H1 (cell line): ENCODE measurements at places on chromosomes 1 and 21.

GRCh38 chr21:36657999-36658398, 40.9 kb upstream of the SIM2 start:
- DNase-seq: no peak

- no peak for DNase-seq
Observed at GRCh38 chr1:147851149-147851548, 51.4 kb upstream of the GJA8 start.

DNA sequence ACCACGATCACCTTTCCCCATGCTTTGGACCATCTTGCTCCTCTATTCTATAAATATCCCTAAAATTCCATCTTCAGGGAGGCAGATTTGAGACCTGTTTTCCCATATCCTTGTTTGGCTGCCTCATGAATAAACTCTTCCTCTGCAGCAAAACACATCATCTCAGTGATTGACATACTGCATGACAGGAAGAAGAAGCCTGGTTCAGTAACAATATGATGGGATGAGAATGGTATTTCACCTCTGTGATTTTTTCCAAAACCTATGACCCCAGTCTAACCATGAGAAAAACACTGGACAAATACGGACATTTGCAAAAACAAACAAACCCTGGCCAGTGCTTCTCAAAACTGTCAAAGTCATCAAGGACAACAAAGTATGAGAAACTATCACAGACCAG, 53.8 kb upstream of the ZSWIM5 start:
- no peak for DNase-seq

DNA sequence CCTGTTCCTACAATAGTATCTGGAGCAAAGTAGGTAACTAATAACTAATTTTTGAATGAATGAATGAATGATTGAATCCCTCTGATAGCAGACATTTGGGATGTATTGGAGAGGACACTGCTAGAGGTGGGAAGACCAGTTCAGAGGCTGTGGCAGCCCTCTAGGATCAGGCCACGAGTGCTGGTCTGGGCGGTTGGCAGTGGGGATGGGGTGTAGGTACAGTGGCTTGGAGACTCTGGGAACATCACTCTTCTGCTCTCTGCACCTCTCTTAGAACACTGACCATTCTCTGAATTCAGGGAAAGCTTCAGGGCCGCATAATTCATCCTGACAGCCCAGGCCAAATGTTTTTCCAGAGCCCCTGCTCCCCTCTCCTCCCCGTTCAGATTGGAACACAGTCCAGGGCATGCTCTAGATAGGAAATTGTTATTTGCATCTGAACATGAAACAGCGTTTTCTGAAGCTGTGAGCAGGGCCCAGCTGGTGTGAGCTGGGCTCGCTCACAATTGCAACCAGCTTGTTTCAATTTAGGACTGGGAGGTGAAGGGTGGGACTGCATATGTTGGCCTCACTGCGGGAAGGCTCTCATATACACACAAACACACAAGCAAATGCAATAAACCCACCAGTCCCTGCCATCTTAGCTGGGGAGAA, 253.1 kb upstream of the USP24 start:
- DNase-seq: no peak

- DNase-seq: no peak
Observed at GRCh38 chr1:163444665-163445064, 122.9 kb downstream of the NUF2 start.
